ENCODE measurements at places on chromosomes 1 and 21. TPM values are rescaled to one million over a fixed set of nuclear protein-coding genes. Genes with fewer than 3 reads are reported as not detected.

- no peak for DNase-seq
These were observed 20.4 kb downstream of the TOMM20 start for GRCh38 chr1:235108185-235108593.

GRCh38 chr1:2533365-2533764 lies 3.3 kb upstream of the HES5 start:
- DNase-seq = no peak

DNA sequence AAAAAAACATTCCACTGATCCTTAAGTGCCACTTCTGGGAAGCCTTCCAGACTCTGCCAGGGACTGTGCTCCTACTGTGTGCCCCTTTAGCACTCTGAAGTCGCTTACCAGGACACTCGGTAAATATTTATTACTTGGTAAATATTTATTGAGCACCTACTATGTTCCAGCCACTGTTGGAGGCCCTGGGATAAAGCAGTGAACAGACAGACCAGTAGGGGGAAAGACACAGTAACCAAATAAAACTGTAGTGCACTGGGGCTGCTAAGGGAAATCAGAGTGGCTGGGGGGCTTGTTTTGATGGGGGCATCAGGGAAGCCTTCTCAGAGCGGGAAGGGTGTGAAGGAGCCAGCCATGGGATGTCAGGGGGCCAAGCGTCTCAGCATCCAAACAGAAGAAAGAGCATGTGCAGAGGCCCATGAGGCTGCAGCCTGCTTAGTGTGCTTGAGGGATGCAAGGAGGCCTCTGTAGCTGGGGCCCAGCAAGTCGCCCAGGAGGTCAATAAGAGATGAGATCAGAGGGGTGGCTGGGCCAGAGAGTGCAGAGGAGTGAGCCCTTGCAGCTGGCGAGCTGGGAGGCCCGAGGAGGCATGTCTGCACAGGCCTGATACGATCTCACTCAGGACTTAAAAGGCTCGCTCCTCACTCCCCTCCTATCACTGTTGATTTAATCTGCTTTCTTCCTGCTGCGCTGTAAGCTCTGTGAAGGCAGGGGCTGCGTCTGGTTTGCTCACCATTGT lies 28.6 kb downstream of the KAZN start:
- peak; percentile 30 for DNase-seq

- DNase-seq = no peak
These were observed 805 bp downstream of the SIM2 start for GRCh38 chr21:36699546-36700294.

DNA sequence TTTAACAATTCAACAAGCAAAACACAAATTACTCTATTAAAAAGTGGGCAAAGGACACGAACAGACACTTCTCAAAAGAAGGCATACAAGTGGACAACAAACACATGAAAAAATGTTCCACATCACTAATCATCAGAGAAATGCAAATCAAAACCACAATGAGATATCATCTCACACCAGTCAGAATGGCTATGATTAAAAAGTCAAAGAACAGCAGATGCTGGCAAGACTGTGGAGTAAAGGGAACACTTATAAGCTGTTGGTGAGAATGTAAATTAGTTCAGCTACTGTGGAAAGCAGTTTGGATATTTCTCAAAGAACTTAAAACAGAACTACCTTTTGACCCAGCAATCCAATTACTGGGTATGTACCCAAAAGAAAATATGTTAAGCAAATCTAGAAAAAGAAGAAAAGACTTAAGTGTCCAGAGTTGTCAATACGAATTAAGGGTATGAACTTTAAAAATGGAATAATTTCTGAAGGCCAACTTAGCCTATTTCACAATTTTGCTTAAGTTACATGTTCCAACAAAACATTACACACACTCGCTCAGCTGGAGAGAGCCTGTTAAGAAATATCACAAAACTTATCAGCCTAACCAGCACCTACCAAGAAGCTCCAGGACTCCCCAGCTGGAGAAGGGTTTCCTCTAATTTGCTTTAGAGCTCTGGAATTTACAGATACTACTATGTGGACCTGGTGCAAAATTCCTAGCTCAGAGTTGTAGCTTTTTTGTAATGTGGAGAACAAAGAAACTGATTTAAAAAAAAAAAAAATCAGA lies 232.1 kb downstream of the DUSP10 start:
- no peak for DNase-seq

NBPF6 gene
- not detected for total RNA-seq

UBE2Q1 gene
- 55.6 TPM for total RNA-seq

DNA sequence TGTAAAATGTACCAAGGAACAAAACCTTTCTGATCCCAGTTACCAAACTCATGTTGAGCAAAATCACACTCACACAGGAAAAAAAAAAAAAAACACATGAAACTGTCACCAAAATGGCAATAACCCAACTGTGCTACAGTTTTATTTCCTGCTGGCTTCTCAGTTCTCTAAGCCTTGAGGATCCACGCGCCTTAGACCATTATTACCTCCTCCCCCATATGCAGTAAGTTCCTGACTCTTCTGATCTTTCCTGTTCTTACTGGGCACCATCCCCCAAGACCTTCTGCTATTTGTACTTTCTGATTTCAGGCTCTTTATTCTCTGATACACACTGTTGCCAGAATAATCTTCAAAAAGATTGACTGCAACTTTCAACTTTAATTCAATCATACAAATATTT lies 79.6 kb downstream of the SLC45A1 start:
- no peak for DNase-seq

- DNase-seq = no peak
These were observed 337.0 kb upstream of the NR5A2 start for GRCh38 chr1:199690496-199690895.

DNA sequence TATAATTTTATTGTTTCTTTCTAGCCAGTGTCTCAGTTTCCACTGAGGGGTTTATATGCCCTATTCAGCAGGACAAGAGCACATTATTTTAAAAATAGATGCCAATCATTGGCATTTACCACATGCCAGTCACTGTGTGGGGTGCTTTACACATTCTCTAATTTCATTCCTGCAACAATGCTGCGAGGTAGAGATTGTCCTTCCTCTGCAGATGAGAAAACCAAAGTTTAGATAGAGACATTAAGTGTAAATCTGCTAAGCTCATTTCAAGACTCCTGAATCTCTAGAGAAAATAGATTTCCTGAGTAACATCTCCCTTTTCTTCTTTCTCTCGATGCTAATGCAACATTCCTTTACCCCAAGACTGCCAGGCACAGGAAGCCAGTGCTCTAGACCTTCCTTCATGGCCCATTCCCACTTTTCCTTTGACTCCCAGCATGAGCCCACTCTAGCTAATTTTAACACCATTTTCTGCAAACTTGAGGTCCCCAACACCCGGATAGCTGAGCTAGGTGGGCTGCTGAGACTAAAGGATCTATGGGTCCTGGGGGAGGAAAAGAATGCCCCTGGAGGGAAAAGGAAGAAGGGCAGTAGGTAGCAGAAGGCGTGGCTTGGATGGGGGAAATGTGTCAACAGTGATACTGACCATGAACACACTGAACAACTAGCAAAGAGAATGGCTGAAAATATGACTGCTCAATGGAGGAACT lies 50.0 kb downstream of the SH3GLB1 start:
- no peak for DNase-seq

DNA sequence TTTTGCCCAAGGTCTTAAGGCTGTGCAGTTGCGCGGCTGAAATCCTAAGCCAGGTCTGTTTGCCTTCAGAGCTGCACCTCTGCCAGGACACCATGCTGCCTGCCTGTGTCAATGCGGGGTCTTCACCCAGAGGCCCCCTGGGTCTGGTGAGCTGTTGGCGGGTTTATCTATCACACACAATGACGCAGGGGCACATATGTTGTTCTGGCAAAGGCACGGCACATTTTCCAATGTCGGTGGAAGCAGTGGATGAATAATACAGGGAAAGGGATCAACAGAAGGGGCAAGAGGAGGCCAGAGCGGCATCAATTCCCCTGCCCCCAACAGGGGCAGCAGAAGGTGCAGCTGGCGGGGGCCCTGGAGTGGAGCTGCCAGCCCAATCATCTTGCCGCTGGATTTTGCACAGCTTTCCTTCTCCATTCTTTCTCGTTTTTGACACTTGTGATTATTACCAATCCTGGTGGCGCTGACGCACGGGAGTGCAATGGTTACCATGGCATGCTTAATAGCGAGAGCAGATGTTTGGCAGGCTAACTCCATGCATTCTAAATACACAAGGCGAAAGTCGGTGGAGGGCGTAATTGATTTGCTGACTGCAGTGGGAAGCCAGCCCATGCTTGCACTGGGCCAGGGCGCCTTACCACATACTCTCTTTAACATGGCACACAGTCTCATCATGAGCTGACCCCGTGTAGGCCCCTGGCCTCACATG lies 45.8 kb upstream of the CYP2J2 start:
- no peak for DNase-seq

PLA2G2C gene
- total RNA-seq = not detected

- no peak for DNase-seq
These were observed 692.9 kb downstream of the USP25 start for GRCh38 chr21:16422702-16423101.
